ENCODE measurements at places on chromosomes 5 and 9.

GRCh38 chr9:20559231-20559890 lies 62.9 kb downstream of the MLLT3 start:
- H3K27ac ChIP-seq = no peak overlapping the region
- no peak for DNase-seq
- no peaks in the 10 kb centered on the region for H3K27me3 ChIP-seq

- no peaks in the 10 kb centered on the region for H3K27me3 ChIP-seq
- H3K4me1 ChIP-seq = no peaks in the 10 kb centered on the region
- H3K27ac ChIP-seq = no peak overlapping the region
- no peak for DNase-seq
- no peaks in the 10 kb centered on the region for H3K36me3 ChIP-seq
Observed at GRCh38 chr5:102307232-102307631, 11.1 kb upstream of the SLCO4C1 start.

DNA sequence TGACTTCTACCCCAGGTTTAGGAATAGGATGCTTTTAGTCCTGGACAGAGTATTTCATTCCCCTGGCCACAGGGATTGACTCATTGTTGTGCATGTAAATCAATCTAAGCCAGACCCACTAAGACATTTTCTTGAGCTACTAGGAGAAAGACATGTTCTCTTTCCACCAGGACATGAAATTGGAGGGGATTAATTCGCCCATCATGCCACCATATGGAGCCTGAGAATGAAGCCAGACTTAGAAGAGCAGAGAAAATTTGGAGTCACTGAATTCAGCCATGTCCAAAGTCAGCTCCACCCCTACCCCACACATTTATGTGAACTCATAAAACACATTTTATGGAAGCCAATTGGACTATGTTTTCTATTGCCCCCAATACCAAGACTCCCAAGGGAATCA lies 322.5 kb downstream of the NFIB start:
- no peaks in the 10 kb centered on the region for H3K27me3 ChIP-seq
- no peaks in the 10 kb centered on the region for H3K36me3 ChIP-seq
- H3K4me3 ChIP-seq = no peak overlapping the region
- DNase-seq = no peak
- H3K4me1 ChIP-seq = no peaks in the 10 kb centered on the region
- H3K27ac ChIP-seq = no peak overlapping the region

DNA sequence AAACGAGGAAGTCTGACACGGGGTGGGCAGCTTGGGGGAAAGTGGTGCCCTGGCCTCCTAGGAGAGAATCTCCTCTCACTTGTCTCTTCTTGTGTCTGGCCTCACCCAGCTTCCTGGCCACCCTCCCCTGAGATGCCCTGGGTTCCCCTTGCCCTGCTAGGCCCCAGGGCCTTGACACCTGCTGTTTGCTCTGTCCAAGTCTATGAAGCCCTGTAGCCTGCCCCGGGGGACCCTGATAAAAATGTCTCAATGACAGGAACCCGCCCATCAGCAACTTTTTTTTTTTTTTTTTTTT lies 35.0 kb upstream of the SUSD3 start:
- no peaks in the 10 kb centered on the region for H3K27me3 ChIP-seq
- H3K4me1 ChIP-seq = no peaks in the 10 kb centered on the region
- no peak for DNase-seq

DNA sequence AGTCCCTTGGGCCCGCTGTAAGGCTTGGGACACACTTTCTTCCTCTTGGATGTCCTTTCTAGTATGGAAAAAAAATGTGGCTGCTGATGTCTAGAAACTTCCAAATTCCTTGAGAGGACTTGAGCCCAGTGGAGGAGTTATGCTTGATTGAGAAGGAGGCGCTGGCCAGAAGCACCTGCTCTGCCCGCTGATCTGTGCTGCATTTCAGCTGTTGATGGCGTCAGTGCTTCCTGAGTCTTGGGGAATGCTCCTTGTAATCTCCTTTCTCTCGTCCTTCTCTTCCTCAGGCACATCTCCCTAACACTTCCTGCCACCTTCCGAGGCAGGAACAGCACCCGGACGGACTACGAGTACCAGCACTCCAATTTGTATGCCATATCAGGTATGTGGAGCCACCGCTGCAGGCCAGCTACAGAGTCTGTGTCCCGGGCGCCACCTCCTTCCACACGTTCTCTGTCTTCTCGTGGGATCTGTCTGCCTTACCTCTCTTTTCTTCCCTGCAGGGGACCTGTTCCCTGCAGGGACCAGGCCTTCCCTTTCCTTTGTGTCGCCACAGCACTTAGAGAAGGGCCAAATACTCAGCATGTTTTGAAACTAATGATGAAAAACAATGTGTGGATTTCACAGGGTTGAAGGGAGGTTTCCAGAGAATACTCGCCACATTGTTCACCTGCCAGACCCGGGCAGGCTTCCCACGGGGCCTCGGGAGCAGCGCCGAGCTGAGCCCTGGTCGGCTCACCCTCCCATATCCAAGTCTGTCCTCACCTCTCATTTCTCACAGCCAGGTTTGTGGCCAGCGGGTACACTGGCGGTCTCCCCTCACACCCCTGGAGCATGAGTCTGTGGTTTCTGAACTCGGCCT lies 95.2 kb downstream of the MVB12B start:
- no peak for DNase-seq
- H3K27me3 ChIP-seq = no peaks in the 10 kb centered on the region
- peaks cover 20% of the 10 kb centered on the region for H3K36me3 ChIP-seq
- H3K4me1 ChIP-seq = no peaks in the 10 kb centered on the region
- H3K27ac ChIP-seq = no peak overlapping the region

DNA sequence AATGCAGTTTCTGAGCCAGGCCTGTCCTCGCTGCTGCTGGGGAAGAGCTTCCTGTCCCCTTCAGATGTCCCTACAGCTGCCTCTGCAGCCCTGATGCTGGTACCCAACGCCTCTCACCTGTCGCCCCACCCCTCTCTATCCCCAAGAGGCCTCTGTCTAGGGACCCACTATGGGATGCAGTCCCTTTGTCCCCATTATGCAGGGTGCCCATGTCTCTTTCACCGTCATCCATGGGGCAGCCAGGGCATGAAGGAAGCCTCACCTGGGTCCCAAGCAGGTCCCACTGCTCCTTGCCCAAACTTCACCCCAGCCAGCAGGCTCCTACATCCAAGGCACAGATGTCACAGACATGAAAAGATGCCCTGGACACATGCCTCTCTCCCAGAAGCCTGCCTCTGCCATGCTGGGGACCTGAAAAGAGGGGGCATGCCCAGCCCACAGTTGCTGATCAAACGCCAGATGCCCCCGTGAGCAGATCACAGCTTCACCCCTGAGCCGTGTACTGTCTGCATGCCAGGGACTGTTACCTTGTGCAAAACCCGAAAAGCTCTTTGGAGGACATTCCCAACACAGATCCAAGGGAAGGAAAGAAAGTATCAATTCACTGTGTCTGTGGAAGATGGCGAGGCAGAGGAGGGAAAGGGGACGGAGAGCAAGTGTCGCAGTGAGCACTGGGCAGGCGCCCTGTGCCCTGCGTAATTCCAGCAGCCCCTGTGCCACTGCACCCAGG lies 81.0 kb downstream of the ADAMTS2 start:
- DNase-seq = no peak
- no peaks in the 10 kb centered on the region for H3K36me3 ChIP-seq
- H3K27ac ChIP-seq = no peak overlapping the region
- no peaks in the 10 kb centered on the region for H3K27me3 ChIP-seq

DNA sequence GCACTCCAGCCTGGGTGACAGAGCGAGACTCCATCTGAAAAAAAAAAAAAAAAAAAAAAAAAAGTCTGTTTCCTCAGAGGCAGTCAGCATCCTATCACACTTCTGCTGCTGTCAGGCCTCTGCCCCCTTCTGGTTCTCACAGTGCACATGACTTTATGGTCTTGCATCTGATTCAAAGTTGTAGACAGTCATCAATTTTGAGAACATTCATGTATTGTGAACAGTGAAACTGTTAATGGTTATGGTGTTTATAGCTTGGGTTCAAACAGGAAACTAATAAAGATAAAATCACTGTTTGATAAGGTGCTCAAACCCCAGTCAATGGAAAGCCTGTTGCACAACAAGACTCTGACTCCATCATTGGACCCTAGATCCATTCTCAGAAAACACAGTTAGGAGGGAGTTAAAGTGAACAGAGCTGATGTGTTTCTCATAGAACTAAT lies 61.4 kb downstream of the FOXD1 start:
- H3K4me3 ChIP-seq = no peak overlapping the region
- H3K4me1 ChIP-seq = no peaks in the 10 kb centered on the region
- DNase-seq = no peak

GRCh38 chr9:121956808-121957207 lies 136.3 kb downstream of the TTLL11 start:
- DNase-seq = no peak
- no peaks in the 10 kb centered on the region for H3K27me3 ChIP-seq
- no peak overlapping the region for H3K4me3 ChIP-seq
- no peaks in the 10 kb centered on the region for H3K36me3 ChIP-seq
- no peak overlapping the region for H3K27ac ChIP-seq

DNA sequence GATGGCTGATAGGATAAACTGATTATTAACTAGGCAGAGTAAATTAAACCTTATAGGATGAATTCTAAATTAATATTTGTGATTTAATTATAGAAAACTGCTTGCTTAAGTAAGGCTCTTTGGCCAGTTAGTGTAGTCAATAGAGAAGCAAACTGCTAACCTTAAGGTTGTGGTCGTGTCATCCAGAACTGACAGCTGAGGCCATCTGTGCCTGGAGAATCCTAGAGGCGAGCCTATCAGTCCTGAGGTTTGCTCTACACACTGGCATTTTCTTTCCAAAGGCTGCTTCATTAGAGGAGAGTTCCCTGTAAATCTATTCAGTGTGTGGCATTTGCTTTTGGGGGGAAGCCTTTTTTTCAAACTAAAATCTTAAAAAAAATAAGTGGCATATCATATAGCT lies 169.2 kb downstream of the MEF2C start:
- H3K36me3 ChIP-seq = peaks cover 5% of the 10 kb centered on the region
- H3K4me3 ChIP-seq = no peak overlapping the region
- no peaks in the 10 kb centered on the region for H3K27me3 ChIP-seq
- DNase-seq = no peak

GRCh38 chr9:132984202-132985070 lies 5.9 kb downstream of the GFI1B start:
- no peak for DNase-seq
- H3K27ac ChIP-seq = no peak overlapping the region
- peaks cover 13% of the 10 kb centered on the region for H3K27me3 ChIP-seq
- no peak overlapping the region for H3K4me3 ChIP-seq
- no peaks in the 10 kb centered on the region for H3K4me1 ChIP-seq
